ENCODE measurements at places on chromosomes 16 and 17.
A peak's percentile ranks its signal among the peaks of the same experiment; 100 is the strongest.

DNA sequence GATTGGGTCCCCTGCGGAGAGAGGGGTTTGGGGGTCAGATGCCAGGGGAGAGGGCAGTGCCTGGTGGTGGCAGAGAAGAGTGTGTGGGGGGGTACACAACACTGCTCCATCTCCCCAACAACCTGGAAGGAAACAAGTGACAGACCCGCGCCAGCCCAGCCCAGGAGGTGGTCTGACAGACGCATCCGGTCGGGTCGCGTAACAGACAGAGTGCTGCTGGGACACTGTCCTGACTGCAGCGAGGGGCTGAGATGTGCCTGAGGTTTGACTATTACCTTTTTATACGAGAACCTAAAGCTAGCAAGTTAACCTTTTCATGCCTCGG, 16.2 kb downstream of the UNC13D start:
- no peak for DNase-seq

DNA sequence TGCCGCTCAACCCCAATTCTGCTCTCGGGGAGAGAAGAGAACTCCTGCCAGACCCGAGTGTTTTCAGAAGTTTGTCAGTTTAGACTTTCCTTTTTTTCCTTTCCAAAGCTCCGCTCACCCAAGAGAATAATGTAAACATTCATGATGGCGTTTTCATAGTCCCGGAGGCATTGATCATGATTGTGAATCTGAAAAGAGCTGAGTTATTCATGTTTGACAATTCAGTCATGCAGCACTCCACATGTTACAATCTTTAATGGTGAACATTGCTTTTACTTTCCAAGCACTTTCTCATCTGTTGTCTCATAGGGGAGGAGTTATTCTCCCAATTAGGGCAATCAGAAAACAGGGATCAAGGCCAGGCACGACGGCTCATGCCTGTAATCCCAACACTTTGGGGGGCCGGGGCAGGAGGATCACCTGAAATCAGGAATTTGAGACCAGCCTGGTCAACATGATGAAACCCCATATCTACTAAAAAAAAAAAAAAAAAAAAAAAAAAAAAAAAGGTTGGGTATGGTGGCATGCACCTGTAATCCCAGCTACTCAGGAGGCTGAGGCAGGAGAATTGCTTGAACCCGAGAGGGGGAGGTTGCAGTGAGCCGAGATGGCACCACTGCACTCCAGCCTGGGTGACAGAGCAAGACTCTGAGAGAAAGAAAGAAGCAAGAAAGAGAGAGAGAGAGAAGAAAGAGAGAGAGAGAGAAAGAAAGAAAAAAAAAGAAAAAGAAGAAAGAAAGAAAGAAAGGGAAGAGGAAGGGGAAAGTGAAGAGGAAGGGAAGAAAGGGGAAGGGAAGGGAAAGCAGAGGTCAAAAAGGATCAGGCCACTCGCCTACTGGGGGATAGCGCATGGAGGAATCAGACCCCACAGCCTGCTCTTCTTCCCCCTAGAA, 70.0 kb upstream of the TNRC6C start:
- no peak for DNase-seq

DNA sequence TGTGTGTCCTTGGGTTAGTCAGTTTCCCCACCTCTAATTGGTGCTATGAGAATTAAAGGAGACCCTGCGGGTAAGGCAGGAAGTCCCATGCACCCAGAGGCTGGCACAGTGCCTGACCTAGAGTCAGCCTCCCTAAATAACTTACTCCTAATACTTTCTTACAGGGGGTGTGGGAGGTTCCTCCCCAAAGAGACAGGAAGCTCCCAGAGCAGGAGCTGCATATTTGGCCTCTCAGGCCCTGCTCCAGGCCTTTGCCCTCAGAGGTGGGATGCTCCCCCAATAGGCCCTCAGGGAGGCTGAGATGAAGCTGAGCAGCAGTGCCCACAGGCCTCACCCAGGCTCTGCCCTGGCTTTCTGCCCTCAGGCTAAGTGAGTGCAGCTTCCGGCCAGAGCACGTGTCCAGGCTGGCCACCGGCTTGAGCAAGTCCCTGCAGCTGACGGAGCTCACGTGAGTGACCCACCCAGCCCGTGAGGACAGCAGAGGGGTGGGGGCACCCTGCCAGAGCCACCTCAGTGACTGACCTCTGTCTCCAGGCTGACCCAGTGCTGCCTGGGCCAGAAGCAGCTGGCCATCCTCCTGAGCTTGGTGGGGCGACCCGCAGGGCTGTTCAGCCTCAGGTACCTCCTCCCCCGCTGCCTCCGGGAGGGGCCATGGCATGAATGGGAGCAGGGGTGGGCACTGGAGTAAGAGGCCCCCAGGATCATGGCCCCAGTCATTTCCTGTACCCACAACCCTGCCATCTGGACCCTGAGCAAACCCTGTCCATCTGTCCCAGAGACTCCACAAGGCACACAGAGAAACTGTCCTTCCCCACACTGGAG, 31.1 kb upstream of the CPNE2 start:
- DNase-seq = no peak

DNA sequence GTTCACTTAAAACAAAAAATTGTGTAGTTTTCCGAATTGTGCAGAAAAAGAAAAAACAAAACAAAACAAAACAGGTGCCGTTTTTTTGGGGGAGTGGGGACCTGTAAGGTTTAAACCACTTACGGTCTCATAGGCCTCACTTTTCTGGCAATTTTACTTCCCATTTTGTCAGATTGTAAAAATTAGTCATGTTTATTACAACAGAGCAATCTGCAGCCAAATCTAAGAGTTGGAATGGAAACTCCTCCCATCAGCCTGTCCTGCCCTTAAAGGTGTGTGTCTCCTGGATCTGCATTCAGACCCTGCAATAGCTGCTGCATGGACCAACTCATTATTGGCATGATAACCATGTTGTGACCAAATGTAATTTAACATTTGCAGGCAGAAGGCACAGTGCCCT, 8.2 kb upstream of the SALL1 start:
- DNase-seq = no peak

DNA sequence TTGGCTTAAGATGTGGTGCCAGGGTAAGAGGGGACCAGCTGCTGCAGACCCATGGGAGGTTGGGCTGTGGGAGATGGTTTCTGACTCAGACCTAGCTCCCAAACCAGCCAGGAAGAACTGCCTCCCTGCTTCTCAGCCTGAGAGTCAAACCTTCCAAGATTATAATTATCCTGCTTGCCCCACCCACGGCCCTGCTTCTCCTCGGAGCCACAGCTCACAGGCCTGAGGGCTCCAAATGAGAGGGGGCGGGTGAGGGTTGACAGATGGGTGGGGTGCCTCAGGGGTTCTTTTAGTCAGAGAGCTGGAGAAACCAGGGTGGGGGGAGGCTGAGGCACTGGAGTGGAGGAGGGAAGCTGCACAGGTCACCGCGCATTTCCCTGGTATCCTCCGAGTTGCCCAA, 28.7 kb upstream of the GRIN2A start:
- DNase-seq = no peak

- no peak for DNase-seq
Measured at GRCh38 chr16:50099957-50100648, 34.3 kb downstream of the HEATR3 start.

GRCh38 chr17:49688848-49689247, 11.0 kb upstream of the SPOP start:
- DNase-seq = no peak

GRCh38 chr16:35626041-35626440, 2166.6 kb downstream of the TP53TG3F start:
- no peak for DNase-seq

- DNase-seq = no peak
Measured at GRCh38 chr17:64174686-64175456, 44.9 kb upstream of the ERN1 start.

- DNase-seq = no peak
Measured at GRCh38 chr17:36069136-36069535, 5.1 kb downstream of the CCL18 start.

- no peak for DNase-seq
Measured at GRCh38 chr16:67296420-67296819, 17.1 kb downstream of the PLEKHG4 start.

- DNase-seq = no peak
Measured at GRCh38 chr17:41413353-41413957, 10.9 kb downstream of the KRT37 start.

DNA sequence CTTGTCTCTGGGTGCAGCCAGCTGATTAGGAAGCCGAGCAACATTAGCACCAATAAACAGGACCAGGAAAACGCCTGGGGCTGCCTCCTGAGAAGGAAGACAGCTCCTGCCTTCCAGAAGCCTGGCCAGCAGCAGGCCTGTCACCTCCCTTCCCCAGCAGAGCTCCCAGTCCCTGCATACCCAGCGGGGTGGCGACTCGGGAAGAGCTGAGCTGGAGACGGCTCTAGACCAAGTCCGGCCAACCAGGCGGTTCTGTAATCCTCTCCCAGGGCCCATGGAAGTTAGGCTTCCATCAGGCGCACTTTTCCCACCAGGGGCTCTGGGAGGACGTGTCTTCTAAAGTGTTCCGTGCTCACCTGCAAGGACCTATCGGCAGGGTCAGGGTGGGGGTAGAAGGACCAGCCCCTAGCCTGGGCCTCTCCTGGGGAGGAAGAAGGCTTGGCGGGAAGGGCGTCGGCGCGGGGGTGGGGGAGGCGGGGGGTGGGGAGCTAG, 12.0 kb upstream of the CLUH start:
- DNase-seq = no peak

- DNase-seq = no peak
Measured at GRCh38 chr17:33950061-33950460, 305.0 kb upstream of the CCL2 start.

GRCh38 chr17:7838090-7839075, 4.4 kb downstream of the KDM6B start:
- DNase-seq = no peak

DNA sequence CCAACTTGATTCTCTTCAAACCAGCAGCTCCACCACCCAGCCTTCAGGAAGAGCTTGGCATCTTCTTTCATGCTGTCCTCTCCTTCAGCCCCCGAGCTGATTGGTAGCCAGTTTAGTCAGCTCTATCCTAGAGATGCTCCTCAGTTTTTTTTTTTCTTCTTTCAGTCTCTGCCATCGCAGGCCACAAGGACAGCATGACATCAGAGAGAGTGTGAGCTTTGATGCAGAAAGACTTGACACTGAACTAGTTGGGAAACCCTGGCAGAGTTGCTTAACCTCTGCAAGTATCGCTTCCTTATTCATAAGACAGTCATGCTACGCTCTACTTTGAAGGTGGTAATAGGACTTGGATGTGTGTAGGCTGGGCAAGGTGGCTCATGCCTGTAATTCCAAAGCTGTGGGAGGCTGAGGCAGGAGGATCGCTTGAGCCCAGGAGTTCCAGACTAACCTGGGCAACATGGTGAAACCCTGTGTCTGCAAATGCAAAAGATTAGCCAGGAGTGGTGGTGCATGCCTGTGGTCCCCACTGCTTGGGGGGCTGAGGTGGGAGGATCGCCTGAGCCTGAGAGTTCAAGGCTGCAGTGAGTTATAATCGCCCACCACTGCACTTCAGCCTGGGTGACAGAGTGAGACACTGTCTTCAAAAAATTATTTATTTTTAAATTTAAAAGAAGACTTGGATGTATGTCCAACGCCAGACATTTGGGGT, 2.6 kb downstream of the CD300LB start:
- no peak for DNase-seq

DNA sequence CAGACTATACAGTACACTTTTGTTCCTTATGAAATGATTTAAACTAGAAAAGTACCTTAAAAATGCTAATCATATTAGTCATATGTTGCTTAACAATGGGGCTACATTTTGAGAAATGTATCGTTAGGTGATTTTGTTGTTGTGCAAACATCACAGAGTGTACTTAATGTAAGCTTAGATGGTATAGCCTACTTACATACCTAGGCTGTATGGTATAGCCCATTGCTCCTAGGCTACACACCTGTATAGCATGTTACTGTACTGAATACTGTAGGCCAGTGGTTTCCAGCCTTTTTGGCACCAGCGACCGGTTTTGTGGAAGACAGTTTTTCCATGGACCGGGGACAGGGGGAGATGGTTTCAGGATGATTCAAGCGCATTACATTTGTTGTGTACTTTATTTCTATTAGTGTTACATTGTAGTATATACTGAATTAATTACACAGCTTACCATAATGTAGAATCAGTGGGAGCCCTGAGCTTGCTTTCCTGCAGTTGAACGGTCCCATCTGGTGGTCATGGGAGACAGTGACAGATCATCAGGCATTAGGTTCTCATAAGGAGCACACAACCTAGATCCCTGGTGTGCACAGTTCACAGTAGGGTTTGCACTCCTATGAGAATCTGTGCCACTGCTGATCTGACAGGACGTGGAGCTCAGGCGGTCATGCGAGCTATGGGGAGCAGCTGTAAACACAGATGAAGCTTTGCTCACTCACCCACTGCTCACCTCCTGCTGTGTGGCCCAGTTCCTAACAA, 35.0 kb upstream of the MRC2 start:
- DNase-seq = no peak

DNA sequence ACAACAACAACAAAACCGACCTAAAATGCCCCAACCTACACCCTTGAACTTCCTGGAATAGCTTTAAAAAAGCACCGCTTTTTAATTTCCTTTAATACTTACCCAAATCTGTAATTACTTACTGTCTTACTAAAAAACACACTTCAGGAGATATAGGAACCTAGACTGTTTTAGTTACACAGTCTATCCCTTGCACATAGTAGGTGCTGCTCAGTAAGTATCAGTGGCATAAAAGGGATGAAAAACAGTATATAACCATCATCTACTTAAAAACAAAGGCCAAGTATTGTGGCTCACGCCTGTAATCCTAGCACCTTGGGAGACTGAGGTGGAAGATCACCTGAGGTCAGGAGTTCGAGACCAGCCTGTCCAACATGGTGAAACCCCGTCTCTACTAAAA, 6.1 kb downstream of the SUMO2 start:
- DNase-seq = no peak

GRCh38 chr16:67884684-67885083, at the start of gene NRN1L:
Gene NRN1L (plus strand): TSS chr16:67884885. CDS start chr16:67884904, 19 bp downstream.
- no peak for DNase-seq

- no peak for DNase-seq
Measured at GRCh38 chr17:70202840-70203239, 33.5 kb downstream of the KCNJ2 start.

DNA sequence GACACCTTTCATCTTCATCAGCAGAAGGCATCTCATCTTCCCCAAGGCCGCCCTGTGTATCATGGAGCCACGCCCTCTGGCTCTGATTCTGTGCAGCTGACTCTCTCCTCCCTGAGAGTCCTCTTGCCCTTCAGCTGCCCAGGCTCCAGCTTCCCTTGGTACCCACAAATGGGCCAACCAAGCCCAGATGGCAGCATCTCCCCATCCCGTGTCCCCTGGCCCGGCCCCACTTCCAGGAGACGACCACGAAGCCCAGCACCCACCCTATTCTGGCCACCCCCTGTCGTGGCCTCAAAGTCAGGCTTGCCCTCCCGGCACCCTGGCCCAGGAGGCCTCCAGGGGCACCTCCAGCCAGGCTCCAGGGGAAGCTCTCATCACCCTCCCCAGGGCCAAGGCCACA, 31.3 kb upstream of the KSR1 start:
- DNase-seq = no peak

- DNase-seq = no peak
Measured at GRCh38 chr17:72976971-72977770, 115.3 kb downstream of the SLC39A11 start.

GRCh38 chr17:32520104-32520701, 33.4 kb downstream of the CDK5R1 start:
- DNase-seq = peak; percentile 78
